ENCODE measurements at places on chromosomes 7 and 10. TPM values are rescaled to one million over a fixed set of nuclear protein-coding genes. Genes with fewer than 3 reads are reported as not detected.
A peak's percentile ranks its signal among the peaks of the same experiment; 100 is the strongest.

Gene MBL2
- not detected for total RNA-seq

DNA sequence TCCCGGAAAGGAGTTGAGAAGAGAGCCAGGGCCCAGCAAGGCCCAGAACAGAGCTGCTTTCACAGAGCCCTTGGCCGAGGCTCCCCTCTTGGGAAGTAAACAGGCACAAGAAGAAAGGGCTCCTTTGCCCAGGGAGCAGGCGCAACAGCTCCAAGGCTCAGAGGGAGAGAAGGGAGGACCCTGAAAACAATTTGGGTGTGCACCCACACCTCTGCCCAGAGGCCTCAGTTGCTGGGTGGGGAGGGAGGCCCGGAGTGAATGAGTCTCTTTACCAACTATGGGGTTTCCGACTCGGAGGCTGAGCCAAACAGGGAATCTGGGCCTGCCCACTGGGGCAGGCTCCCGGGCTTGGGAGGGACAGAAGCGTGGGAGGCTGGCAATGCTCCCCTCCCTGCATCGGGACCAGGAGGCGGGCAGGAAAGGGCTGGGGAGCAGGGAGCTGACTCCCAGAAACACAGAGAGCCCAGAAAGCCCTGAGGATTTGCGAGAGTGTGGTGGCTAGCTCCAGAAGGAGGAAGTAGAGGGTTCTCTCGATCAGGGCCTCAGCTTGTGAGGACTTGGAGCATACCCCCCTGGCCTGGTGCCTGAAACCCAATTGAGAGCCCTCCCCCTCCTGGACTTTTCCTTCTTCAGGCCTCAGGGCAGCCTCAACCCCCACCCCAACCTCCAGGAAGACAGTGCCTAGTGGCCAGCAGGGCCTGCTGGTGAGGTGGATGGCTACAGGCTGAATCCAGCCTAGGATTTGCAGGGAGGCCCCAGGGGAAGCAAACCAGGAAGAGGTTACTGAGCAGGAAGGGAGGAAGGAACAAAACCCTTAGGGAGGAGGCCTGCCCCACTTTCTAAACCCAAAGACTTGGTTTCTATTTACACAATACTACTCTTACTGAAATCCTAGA lies 6.2 kb downstream of the C10orf105 start:
- no peaks in the 10 kb centered on the region for H3K27me3 ChIP-seq
- H3K4me1 ChIP-seq: peaks cover 61% of the 10 kb centered on the region
- H3K36me3 ChIP-seq: no peaks in the 10 kb centered on the region
- DNase-seq: peak; percentile 27
- H3K4me3 ChIP-seq: peak overlapping the region; percentile 36

- no peak for DNase-seq
- H3K36me3 ChIP-seq: peaks cover 16% of the 10 kb centered on the region
- H3K27me3 ChIP-seq: no peaks in the 10 kb centered on the region
- H3K4me3 ChIP-seq: no peak overlapping the region
- H3K27ac ChIP-seq: no peak overlapping the region
Observed at GRCh38 chr10:72336259-72337038, 18.3 kb downstream of the DNAJB12 start.

DNA sequence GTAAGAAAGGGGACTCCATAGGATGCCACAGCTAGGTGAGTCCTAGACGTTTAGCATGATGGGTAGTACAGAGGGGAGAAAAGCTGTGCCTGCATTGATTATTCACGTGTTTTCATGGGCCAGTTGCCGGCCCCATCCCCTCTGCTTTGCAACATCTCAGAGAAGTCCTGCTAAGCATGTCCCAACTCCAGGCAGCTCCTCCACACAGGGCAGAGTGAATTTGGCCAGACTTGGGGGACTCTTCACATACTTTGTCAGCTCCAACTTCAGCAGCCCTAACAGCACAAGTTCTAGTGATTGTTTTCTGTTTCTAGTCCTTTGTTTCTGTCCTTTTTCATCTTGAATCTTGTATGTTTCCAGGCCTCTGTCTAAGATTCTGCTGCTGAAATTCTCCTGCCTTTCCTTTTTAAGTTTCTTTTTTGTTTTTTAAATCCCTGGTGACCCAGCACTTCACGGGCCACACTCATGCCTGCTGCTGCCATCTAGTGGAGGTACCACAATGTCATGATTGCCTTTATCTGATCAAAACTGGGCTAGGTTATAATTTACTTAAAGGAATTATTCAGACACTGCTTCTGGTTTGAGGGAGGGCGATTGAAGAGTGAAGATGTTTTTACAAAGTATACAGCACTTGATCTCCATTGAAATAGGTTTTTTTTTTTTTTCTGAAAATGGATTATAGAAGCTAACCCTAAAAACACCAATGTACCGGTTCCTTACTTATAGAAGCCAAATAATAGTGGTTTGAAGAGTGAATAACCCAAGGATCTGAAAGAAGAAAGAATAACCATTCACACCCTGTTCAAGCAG lies 276.9 kb downstream of the CSTF2T start:
- H3K4me1 ChIP-seq: no peaks in the 10 kb centered on the region
- H3K27ac ChIP-seq: no peak overlapping the region
- no peak overlapping the region for H3K4me3 ChIP-seq
- no peak for DNase-seq
- no peaks in the 10 kb centered on the region for H3K27me3 ChIP-seq
- no peaks in the 10 kb centered on the region for H3K36me3 ChIP-seq

Gene SAMD9
- total RNA-seq: 9.4 TPM

Gene SFTPA1
- not detected for total RNA-seq

GRCh38 chr10:18601321-18601720 lies 50.1 kb downstream of the NSUN6 start:
- DNase-seq: no peak
- no peaks in the 10 kb centered on the region for H3K4me1 ChIP-seq
- H3K36me3 ChIP-seq: no peaks in the 10 kb centered on the region
- H3K27me3 ChIP-seq: no peaks in the 10 kb centered on the region
- H3K4me3 ChIP-seq: no peak overlapping the region
- H3K27ac ChIP-seq: no peak overlapping the region

DNA sequence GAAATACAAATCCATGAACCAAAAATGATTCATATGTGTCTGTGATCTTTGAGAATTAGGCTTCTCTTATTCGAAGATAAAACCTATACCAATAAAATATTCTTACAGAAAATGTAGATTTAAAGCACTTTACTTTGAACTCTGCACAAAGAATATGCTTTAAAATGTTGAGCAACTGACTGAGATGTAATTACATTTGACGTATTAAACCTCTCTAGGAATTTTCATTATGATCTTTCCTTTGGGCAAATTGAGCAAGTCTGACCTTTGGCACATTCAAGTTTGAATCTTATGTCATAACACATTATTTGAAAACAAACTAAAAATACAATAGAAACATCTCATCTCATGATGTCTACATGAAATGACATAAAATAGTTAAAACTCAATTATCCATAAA lies 69.2 kb upstream of the AHR start:
- no peak for DNase-seq
- no peak overlapping the region for H3K27ac ChIP-seq
- H3K27me3 ChIP-seq: no peaks in the 10 kb centered on the region
- H3K4me1 ChIP-seq: peaks cover 8% of the 10 kb centered on the region
- no peak overlapping the region for H3K4me3 ChIP-seq
- H3K36me3 ChIP-seq: no peaks in the 10 kb centered on the region

- no peaks in the 10 kb centered on the region for H3K4me1 ChIP-seq
- H3K27ac ChIP-seq: no peak overlapping the region
- H3K4me3 ChIP-seq: no peak overlapping the region
- DNase-seq: no peak
Observed at GRCh38 chr10:123842692-123843385, 48.8 kb downstream of the CPXM2 start.

DNA sequence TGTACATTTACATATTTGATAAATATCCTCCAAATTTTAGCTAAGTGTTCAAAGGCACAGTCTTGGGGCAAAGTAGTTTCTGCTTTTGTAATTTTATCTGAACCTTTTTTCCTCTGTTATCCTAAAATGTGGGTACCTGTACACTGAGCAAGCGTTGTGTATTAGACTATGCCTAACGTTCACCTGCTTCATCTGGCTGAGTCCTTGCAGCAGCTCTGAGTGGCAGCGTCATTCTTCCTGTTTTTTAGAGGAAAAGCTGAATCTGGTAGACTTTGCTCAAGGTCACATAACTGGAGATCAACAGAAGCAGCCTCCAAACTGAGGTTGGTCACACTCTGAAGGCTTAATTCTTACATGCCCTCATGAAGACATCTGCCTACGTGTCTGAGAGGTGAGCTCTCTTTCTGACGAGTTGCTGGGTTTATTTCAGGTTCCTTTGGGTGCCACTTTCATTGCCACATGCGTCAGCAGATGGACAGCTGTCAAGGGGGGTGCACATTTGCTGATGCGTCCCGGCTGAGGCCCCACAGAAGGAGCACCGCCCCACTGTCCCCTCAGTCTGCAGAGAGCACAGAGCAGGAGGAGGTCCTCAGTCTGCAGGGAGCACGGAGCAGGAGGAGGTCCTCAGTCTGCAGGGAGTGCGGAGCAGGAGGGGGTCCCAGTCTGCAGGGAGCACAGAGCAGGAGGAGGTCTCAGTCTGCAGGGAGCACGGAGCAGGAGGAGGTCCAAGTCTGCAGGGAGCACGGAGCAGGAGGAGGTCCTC lies 406.5 kb upstream of the SHH start:
- no peak overlapping the region for H3K27ac ChIP-seq
- no peak for DNase-seq
- no peaks in the 10 kb centered on the region for H3K4me1 ChIP-seq
- H3K4me3 ChIP-seq: no peak overlapping the region
- H3K27me3 ChIP-seq: no peaks in the 10 kb centered on the region

Gene HOXA11
- not detected for total RNA-seq

Gene ANKRD30A
- not detected for total RNA-seq

DNA sequence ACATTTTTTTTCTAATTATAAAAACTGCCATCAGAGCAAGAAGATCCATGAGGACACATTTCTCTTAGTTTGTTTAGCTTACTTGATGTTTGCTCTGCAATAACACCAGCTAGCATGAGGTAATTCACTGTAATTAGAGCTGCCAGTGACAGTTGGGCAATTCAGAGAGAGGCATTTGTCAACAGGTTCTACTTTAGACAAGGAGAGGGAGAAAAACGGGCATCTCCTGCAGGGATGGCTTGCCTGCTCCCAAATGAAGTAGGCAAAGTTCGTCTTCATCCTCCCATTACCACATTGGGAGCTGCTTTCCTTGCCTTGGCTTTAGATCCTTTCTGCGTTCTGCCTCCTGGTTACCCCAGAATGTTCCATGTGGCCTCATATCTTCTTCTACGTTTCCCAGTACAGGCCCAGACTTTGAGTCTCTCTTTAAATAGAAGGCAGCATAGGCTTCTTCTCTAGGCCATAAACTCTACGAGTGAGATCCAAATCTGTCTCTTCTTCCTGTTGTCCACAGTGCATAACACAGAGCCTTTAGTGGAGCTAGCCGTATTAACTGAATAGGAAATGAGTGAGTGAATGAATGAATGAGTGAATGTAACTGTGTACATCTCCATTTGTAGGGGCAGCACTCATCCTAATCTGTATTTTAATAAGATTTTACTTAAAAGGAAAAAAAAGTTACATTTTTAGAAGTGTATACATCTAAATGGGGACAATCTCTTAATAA lies 21.2 kb downstream of the ASB15 start:
- no peak for DNase-seq
- H3K36me3 ChIP-seq: no peaks in the 10 kb centered on the region
- no peaks in the 10 kb centered on the region for H3K4me1 ChIP-seq
- no peak overlapping the region for H3K27ac ChIP-seq
- H3K27me3 ChIP-seq: no peaks in the 10 kb centered on the region
- no peak overlapping the region for H3K4me3 ChIP-seq

- DNase-seq: no peak
- no peak overlapping the region for H3K4me3 ChIP-seq
- no peaks in the 10 kb centered on the region for H3K4me1 ChIP-seq
- H3K27me3 ChIP-seq: no peaks in the 10 kb centered on the region
- no peak overlapping the region for H3K27ac ChIP-seq
Observed at GRCh38 chr7:117148971-117149370, 173.9 kb downstream of the WNT2 start.

GRCh38 chr10:71234970-71235685 lies 22.8 kb downstream of the UNC5B start:
- no peaks in the 10 kb centered on the region for H3K27me3 ChIP-seq
- DNase-seq: no peak
- H3K4me1 ChIP-seq: no peaks in the 10 kb centered on the region
- no peaks in the 10 kb centered on the region for H3K36me3 ChIP-seq

Gene TAX1BP1
- total RNA-seq: 80.8 TPM

GRCh38 chr10:3487228-3487627 lies 297.8 kb downstream of the KLF6 start:
- H3K36me3 ChIP-seq: no peaks in the 10 kb centered on the region
- H3K27ac ChIP-seq: no peak overlapping the region
- no peaks in the 10 kb centered on the region for H3K27me3 ChIP-seq
- DNase-seq: no peak

Measured in CD8-positive, alpha-beta memory T cell (primary cell).